Activated T-helper 1 cell treated with Interleukin-2 at 50 U/mL for 16 hours (primary cell): ENCODE measurements at places on chromosomes 3 and 15.

DNA sequence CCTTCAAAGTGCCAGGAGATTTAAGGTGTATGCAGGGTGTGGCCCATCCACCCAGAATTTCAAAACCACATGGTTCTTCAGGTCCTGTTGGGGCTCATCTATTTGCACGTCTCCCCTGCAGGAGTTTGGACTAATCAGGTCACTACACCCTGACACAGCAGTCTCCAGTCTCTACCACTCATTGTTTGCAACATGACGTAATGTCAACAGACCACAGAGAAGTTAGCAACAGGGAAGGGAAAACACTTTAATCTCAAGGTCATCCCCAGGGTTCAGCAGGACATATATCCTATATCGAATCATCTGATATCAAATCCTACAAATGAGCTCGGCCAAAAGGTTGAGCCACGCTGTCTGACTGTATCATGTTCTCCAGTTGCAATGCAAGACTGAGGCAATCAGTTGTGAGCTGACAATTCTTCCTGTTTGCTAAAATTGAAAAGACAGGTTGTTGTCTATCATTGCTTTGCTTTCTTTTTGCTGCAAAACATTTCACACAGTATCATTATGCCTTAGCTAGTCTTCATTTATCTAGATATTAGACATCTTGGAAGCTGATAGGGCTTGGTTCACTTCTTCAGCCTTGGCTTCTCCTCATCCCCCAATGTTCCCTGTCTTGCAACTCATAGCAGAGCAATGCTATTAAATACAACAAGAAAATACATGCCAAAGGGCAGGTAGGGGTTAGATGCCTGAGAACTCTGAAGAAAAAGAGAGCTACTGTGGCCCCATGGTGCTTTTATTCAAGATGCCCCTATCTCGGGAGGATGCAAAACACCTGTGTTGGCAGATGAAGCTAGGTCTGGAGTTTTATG lies 13.4 kb upstream of the LEKR1 start:
- no peak for DNase-seq

DNA sequence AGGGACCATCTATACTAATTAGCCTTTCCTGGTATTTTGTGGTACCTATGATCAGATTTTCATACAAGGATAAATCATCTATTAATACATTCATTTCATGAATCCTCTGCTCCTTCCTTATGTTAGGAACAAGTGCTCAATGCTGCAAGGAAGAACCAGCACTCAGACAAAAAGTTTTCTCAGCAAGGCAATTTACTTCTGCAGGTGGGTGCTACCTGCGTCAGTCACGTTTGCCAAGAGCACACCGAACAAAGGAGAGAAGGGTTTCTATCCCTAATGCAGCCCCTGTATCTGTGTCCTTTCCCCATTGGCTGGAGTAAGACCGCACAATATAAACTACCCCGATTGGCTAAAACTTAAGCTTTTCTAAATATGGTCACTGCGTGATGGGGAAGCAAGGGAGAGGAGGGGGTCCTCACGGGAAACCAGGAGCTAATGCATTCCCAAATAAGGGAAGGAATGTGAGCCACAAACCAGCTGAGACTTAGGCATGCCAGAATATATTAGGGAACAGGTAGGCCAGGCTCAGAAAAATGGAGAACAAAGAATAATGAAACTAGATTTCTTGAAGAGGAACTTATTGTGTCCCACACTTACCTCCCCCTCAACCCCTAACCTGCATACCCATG lies 76.5 kb downstream of the AQR start:
- DNase-seq: no peak

DNA sequence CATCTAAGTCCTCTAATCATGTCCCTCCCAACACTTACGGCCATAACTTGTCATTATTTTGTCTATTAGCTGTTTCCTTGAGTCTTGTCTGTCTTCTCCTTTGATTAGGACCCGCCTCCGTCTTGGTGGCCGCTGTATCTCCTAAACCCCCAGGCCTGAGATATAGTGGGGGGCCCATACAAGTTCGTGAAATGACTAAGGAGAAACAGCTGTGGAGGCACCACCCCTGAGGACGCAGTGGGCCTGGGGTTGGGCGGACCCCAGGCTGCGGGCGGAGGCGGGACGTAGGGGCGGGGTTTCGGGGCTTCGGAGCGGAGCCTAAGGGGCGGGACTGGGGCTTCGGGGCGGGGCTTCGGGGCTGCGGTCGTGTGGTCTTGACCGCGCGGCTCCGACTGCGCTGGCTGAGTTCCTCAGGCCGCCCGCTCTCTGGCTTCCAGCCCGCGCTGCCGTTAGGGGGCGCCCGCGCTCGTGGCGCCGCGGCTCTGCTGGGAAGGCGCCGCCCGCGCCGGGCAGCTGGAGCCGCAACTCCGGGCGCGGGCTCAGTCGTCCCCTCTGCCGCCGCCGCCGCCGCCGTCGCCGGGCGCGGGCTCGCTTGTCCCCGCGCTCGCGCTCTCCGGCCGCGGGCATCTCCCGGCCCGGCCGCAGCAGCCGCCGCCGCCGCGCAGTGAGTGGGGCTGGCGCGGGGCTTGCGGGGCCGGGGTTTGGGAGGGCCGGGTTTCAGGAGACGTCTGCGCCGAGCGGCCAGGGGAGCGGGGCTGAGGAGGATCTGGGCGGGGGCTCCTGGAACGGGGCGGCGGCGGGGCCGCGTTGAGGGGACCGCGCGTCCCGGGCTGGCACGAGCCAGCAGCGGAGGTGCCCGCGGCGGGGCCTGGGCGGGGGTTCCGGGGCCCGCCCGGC lies at the start of gene KCTD6:
KCTD6 (plus strand) TSS at position 591 of the 897 bp plus-strand sequence. CDS start 6,660 bp downstream, outside the sequence.
- peak; percentile 84 for DNase-seq

- DNase-seq: no peak
These were observed 68.0 kb downstream of the GMPS start for GRCh38 chr3:155938409-155938808.

DNA sequence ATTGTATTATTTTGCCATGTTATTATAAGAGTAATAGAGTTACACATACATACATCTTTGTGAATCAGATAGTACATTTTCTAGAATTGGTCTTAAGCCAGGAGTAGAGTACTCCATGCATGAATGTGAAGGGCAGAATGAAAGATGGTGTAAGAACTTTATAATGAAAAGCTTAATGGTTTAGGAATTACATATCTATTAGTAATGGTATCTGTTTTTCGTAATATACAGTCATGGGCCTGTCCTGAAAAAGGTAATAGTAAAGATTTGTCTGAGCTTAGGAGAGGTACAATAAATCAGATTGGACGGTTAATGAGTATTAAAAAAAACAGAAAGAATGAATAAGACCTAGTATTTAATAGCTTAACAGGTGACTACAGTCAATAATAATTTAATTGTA lies 118.2 kb upstream of the PRTG start:
- DNase-seq: no peak
